Inflammatory macrophage treated with lipopolysaccharide for 1 hour (primary cell): ENCODE measurements at places on chromosomes 16 and 17.
A peak's percentile ranks its signal among the peaks of the same experiment; 100 is the strongest.

GRCh38 chr17:69402052-69402451 lies 12.4 kb upstream of the MAP2K6 start:
- no peak for DNase-seq

GRCh38 chr17:58587713-58588117 lies 73.3 kb upstream of the MTMR4 start:
- peak; percentile 31 for DNase-seq

GRCh38 chr17:36777118-36777517 lies 160.2 kb upstream of the LHX1 start:
- no peak for DNase-seq

DNA sequence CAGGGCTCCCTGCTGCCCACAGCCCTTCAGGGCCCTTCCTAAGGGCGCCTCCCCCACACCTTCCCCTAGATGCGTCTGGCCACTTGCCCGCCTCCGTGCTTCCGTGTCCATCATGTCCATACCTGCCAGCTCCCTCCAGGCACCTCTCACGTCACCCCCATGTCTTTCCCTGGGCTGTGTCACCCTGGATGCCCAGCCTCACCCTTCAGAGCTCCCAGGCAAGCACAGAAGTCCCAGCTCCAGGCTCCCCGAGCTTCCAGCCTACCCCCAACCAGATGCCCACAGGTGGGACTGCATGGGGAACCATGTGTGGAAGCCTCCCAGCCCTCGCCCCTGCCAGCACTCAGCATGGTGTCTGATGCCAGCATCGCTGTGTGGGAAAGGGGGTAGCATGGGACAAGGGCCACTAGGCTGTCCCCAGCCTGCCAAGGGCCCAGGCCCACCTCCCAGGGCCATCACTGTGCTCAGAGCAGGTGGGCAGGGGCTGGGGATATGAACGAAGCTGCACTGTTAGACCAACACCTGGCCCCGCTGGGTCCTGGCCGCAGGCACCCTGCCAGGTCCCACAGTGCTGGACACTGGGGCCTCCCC lies 1.9 kb upstream of the AXIN1 start:
- no peak for DNase-seq

DNA sequence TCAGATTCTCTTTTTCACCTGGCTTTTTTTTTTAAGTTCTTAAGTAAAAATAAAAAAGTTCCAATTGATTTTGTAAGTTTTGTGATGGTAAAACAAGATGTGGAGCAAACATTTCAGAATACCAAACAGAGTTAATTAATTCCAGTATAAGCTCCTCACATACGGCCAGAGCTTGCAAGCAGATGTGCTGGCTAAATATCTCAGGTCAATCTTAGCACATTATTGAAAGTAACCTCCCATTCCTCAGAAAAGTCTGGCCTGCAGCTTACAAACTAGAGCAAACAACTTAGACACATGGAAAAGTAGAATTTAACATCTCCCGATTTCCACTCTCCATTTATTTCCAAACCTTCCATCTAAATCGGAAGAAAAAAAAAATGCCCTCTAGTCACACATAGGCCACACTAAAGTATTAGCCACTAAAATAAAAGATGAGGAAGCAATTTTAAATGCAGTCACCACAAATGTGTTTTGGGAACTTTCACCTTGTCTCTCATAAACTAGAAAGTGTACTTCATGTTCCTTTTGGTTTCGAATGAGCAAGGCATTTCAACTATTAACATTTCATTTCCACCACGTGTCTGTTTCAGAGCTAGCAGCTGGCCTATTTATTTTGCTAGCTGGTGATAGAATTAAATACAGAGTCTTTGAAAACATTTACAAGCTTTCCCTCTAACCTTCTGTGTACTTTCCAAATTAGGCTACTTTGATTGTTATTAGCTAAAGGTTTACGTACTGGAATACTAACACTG lies 143.3 kb downstream of the STX8 start:
- no peak for DNase-seq

GRCh38 chr16:25699069-25699468 lies 7.3 kb downstream of the HS3ST4 start:
- DNase-seq = peak; percentile 6

DNA sequence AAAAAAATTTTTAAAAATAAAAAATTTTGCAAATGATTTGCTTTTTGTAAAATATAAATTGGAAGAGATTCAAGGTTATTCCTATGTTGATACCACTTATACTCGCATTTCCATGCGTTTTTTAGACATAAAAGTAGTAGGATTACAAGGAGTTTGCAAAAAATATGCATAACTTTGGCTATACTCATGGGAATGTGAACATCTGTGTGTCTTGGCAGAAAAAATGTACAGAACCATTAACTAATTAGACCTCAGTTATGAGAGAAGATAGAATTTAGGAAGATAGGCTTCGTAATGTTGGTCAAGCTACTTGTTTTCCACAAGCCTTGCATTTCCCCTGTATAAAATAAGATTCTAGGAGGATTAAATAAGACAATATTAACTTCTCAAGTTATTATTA lies 61.1 kb upstream of the VPS4A start:
- DNase-seq = no peak

- DNase-seq = no peak
These were observed 29.1 kb downstream of the LDHD start for GRCh38 chr16:75087375-75087979.

GRCh38 chr17:57130708-57131461 lies 45.8 kb downstream of the AKAP1 start:
- peak; percentile 54 for DNase-seq

DNA sequence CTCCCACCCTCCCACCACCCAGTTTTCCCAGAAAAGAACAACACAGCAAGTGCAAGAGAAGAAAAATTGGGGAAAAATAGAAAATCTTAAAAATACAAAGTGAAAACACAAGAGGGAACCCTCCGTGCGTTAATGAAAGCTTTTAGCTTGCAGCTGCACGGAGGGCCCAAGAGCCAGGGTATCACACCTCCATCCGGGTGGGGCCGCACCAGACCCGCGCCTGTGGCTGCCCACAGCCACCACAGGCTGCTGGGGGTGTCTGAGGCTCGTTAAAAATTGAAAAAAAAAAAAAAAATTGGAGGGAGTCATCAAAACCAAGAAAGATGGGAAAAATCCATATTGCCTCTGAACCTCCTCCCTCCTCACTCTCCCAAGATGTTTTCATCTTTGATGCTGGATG lies 18.6 kb downstream of the ENGASE start:
- no peak for DNase-seq

DNA sequence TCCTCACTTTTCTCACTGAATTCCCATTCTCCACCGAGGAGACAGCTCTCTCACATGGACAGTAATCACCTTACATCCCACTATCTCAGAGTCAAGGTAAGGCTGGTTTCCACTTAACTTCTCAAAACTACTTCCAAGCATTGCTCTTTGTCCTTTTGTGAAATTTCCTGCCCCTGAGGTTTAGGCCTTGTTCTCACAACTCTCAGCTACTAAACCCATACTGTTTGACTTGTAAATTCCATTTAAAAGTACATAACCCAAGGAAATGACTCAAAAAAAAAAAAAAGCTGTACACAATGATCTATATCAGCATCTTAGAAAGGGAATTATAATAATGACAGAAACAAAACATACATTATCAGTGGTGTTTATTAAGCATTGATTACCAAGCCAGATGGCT lies 8.8 kb downstream of the CDC27 start:
- no peak for DNase-seq

- DNase-seq = no peak
These were observed 10.5 kb upstream of the MMP2 start for GRCh38 chr16:55468352-55468990.

GRCh38 chr16:29745121-29745852 lies 503 bp downstream of the C16orf54 start:
- DNase-seq = peak; percentile 60

- no peak for DNase-seq
These were observed 151.3 kb upstream of the CNTNAP4 start for GRCh38 chr16:76125871-76126270.

DNA sequence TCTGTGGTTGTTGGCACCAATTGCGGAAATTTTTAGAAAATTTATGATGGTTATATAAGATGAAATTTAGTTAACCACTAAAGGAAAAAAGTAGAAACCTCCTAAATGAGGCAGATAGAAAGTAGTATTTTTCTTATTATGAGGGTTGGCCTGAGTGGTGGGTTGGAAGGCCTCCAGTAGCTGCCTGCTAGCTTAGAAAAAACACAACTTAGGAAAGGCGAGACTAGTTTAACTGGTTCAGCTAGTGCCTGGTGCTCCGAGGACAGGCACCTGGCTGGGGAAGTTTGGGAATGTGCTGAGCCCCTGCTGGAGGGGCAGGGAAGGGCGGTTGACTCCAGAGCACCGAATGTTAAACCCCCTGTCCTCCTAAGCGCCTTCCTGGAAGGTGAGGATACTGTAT lies 19.9 kb downstream of the LDHD start:
- DNase-seq = no peak

DNA sequence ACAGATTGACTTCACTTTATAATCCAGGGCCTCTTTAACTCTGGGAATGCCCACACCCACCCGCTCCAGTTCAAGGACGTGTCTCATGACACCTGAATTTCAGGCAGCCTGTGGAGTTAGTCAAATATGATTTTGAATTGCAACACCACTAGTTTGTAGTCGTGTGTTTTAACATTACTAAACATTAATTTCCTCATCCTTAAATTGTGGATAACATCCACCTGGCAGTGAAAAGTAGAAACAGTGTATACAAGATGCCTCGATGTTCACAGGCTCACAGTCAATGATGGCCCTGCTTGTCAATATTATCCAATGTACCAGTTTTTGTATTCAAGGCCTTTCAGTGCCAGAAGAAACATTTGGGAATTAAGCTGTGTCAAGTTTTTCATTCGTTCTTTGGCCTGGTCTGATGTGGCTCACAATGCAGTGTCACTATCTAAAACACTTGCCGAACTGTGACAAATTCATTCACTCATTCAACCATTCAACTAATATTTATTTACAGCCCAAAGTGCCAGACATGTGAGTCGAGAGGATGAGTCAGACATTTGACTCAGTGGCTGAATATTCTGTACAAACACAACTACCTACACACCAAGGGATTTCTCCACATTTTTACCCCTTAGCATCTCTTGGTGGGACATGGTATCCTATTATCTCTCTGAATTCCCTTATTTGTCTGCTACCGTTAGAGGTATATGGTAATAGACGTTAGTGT lies 1.4 kb downstream of the MEIOB start:
- no peak for DNase-seq

- no peak for DNase-seq
These were observed 6.1 kb downstream of the OR1A1 start for GRCh38 chr17:3213587-3213986.

DNA sequence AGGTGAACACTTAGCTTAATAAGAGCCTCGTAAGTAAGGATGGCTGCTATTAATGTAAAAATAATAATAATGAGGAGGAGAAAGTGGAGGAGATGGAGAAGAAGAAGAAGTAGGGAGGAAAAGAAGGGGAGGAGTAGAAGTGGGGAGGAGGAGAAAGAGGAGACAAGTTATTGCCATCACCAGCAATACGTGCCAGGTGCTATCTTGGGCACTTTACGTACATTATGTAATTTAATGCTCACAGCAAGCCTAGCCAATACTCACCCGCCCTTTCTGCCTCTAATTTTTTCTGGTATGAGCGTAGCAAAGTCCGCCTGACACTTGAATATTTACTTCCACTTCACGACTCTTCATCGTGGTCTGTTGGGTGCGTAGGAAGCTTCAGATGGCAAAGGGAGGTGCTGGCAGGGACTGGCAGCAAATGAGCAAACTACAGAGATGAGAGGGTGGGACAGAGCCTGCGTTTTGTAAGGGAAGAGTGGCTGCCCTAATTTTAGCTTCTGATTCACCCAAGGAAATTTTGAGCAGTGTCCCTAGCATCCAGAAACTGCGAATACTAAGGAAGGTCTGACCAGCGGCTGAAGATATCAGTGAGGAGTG lies 42.1 kb upstream of the CDH13 start:
- no peak for DNase-seq
